Stimulated activated CD8-positive, alpha-beta memory T cell treated with anti-CD3 and anti-CD28 coated beads, Interleukin-15, amount 100 ng/mL, for 4 hours (primary cell): ENCODE measurements at places on chromosomes 4 and X.

DNA sequence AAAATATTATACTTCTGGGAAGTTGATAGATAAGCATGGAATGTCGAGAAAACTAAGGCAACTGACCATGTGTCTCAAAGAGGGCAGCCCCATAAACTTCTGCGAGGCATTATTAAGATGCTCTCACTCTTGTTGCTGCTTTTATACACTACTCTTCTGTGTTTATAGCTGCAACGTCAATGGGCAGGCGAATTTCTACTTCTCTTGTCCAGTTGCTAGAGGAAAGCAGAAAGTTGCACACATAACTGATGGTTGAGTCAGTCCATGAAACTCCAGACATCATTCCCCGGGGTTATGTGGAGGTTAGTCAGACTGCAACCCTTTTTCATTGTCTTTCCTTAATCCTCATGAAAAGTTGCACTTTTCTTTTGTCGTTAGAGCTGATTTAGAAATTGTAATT lies 39.8 kb downstream of the VCX3B start:
- DNase-seq: no peak

- DNase-seq: no peak
Measured at GRCh38 chrX:140157611-140158010, 192.3 kb upstream of the CXorf66 start.

GRCh38 chr4:56372774-56373173 lies 14.5 kb downstream of the AASDH start:
- DNase-seq: no peak

DNA sequence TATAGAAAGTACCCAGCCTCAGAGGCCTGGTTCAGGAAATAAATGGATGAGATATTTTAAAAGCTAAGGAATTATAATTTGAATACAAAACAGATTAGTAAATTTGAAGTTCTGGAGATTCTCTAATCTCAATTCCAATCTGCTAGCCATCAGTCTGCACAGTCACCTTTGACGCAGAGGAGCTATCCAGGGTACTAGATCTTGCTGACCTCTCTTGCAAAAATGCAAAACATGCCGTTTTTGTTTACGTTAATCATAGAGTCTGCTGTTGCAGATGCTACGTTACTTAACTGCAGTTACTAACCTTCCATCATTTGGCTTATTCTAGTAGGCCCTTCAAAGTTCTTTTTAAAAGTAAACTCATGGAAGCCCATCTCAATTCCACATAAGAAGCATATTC lies 10.4 kb downstream of the CCSER1 start:
- DNase-seq: no peak

- DNase-seq: no peak
Measured at GRCh38 chr4:58192217-58192616, 1082.0 kb upstream of the IGFBP7 start.

DNA sequence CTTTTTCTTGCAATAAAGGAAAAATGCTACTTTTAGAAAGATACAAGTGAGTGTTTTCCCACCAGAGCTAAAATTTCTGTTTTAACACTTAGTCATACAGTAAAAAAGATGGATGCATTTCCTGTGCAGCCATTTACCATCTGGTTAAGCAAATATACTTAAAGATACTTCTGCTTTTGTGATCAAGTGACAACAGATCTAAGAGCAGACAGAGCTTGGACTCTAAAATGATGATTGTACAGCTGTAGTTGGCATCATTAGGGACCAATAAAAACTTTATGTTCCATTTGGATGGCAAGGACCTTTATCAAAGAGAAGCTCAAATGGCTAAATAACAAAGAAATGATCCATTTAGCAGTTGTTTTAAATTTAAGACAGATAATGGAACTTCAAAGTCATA lies 270.8 kb downstream of the FSTL5 start:
- no peak for DNase-seq

DNA sequence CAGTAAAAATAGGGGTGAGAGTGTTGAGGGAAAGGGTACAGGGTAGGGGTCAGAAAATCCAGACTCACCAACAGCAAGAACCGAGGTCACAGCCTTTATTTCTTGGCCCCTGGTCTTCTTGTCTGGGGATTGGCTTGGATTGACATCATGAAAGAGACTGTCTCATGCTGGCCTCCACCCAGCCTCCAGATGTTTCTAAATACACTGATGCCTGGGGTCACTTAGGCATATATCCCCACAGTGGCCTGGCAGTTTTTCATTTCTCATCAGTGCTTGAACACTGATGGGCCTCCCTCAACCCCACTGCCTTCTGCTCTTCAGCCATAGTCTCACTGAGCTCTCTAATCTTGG lies 173.9 kb downstream of the RTL9 start:
- DNase-seq: no peak

DNA sequence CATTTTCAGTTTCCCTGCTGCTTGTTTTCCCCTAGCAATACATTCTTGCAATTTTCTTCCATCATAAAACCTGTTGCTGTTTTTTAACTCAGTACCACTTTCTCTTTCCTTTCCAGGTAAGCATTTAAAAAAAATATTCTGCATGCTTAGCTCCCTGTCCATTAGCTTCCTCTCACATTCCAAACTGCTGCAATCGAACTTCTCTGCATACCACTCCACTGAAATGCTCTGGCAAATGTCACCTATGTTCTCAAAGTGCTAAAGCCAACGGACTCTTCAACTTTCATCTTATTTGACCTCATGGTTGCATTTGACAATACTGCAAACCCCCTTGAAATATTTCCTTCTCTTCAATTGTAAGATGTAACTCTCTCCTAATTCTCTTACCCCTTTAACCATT lies 192.7 kb downstream of the ANAPC10 start:
- no peak for DNase-seq

GRCh38 chr4:90080116-90080515 lies 47.1 kb upstream of the CCSER1 start:
- DNase-seq: no peak

DNA sequence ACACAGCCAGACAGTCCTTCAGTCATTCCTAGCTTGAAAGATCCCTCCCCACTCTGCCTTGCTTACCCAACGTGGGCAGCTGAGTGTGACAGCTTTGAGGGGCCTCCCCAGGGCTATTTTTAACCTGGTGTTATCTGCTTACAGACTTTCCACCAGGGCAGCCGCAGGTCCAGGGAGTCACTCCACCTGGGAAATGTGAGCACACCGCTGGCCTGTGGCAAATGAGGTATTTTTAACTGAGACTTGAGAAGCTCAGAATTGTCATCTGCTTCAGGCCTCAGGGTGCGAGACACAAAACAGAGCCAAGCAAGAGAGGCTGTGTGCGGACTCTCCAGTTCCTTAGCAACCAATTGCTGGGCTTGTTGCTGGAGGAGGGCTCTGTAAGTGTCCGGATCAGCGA lies 13.0 kb downstream of the CORIN start:
- DNase-seq: no peak

GRCh38 chrX:149003863-149004660 lies 501.0 kb downstream of the IDS start:
- DNase-seq: no peak

- no peak for DNase-seq
Measured at GRCh38 chr4:113141901-113142346, 92.5 kb downstream of the ANK2 start.
